Mesothelial cell of epicardium (in vitro differentiated cells): ENCODE measurements at places on chromosomes 3 and 15. TPM values are rescaled to one million over a fixed set of nuclear protein-coding genes. Genes with fewer than 3 reads are reported as not detected.
A peak's percentile ranks its signal among the peaks of the same experiment; 100 is the strongest.

DNA sequence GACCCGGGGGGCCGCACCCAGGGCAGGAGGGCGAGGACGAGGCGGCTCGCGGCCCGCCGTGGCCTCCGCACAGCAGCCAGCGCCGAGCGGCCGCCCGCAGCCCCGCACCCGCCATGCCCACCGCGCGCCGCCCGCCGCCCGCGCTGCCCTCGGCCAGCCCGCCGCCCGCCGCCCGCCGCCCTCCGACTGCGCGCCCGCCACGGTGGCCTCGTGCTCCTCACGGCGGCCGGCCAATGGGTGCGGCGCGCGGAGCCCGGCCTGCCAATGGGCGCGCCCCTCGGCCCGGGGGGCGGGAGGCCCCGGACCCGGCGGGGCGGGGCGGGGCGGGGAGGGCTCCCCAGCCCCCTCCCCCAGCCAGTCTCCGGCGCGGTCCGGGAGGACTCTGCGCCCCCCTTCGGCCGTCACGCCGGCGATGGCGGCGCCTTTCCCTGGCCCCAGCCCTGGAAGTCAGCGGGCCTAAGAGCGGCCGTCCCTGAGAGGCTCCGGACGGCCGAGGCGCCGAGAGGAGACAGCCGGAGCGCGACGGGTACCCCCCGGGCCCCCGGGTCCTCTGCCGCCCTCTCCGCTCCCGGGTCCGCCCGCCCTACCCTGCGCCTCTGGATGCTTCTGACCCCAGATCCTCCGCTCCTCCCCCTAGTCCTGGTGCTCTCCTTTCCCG, at the start of gene NT5DC2:
Gene NT5DC2, minus strand, starts transcription at position 235 of the 658 bp plus-strand sequence. Its CDS starts 120 bp downstream, at position 115.
- peak; percentile 77 for DNase-seq
- H3K4me1 ChIP-seq, result peaks cover 53% of the 10 kb centered on the region
- no peaks in the 10 kb centered on the region for H3K36me3 ChIP-seq

RAB6B gene
- 10.9 to 12.8 TPM (median 11.0 TPM) in 3 replicates for total RNA-seq

GRCh38 chr15:40498891-40499290, 28.1 kb downstream of the CHST14 start:
- H3K27me3 ChIP-seq, result peaks cover 17% of the 10 kb centered on the region
- no peak for DNase-seq
- H3K27ac ChIP-seq, result no peak overlapping the region
- peaks cover 5% of the 10 kb centered on the region for H3K4me1 ChIP-seq
- no peak overlapping the region for H3K4me3 ChIP-seq

DNA sequence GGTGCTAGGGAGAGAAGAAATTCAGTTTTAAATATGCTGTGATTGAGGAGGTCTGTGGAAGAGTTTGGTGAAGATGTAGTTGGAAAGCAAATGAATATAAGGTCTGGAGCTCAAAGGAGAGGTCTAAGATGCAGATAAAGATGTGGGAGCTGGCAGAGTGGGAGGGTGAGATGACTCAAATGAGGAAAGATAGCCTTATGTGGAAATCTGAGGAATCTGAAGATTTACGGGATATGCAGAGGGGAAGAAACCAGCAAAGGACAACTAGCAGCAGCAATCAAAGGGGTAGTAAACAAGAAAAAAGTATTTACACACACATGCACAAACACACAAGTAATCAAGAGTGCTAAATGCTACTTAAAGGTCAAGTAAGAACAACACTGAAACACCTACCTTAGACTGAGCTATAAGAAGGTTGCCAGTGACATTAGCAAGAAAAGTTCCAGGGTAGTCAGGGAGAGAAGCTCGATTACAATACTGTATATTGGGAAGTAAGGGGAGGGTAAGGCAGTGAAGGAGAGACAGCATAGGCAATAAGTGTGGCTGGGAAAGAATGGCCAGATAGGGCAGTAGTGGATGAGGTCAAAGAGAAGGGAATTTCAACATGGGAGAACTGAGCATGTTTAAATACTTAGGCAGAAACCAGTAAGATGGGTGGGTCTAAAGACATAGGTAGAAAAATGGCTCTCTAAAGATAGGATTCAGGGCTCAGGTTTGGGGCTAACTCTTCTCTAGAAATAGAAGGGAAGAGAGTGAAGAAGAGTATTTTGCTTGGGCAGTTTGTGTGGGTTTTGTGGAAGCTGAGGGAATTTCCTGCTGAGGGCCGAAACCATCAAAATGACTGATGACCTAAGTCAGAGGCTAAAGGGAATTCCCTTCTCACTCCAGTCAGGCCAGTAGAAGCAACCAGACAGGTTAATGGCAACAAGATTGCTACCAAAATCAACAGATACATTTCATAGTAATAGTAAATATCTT, 8.9 kb downstream of the CMTM6 start:
- peaks cover 8% of the 10 kb centered on the region for H3K4me1 ChIP-seq
- no peak overlapping the region for H3K4me3 ChIP-seq
- no peaks in the 10 kb centered on the region for H3K27me3 ChIP-seq
- no peak for DNase-seq

PPP1R2 gene
- total RNA-seq, result 27.4 to 31.3 TPM (median 30.2 TPM) in 3 replicates

XCR1 gene
- not detected in 3 replicates for total RNA-seq

GRCh38 chr3:78496501-78496900, 1271.3 kb downstream of the ROBO1 start:
- no peak overlapping the region for H3K4me3 ChIP-seq
- H3K27me3 ChIP-seq, result no peaks in the 10 kb centered on the region
- H3K4me1 ChIP-seq, result peaks cover 19% of the 10 kb centered on the region
- no peaks in the 10 kb centered on the region for H3K36me3 ChIP-seq
- no peak overlapping the region for H3K27ac ChIP-seq

GRCh38 chr3:129603991-129604749, 2.3 kb downstream of the PLXND1 start:
- H3K27me3 ChIP-seq, result peaks cover 33% of the 10 kb centered on the region
- H3K27ac ChIP-seq, result no peak overlapping the region
- H3K4me3 ChIP-seq, result peak overlapping the region; percentile 89

DNA sequence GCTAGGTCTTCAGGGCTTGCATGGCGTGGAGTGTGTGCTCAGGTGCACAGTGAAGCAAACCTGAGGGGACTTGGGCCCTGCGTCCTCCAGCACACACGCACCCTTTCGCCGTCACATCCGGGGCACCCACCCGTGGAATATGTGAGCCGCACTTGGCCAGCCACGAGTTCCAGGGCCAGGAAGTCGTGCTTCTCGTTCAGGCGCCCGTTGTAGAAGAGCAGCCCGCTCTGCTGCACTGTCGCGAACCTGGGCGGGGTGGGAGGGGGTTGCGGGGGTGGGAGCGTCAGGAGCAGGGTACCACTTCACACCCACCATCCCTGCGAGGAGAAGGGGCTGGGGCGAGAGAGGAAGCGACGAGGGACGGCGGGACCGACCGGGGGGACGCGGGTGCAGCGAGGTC, 7.1 kb downstream of the CELSR3 start:
- no peak for DNase-seq
- peaks cover 18% of the 10 kb centered on the region for H3K27me3 ChIP-seq
- H3K4me1 ChIP-seq, result no peaks in the 10 kb centered on the region
- peak overlapping the region; percentile 58 for H3K4me3 ChIP-seq

- DNase-seq, result no peak
- peak overlapping the region; percentile 15 for H3K4me3 ChIP-seq
- peaks cover 18% of the 10 kb centered on the region for H3K27me3 ChIP-seq
- no peaks in the 10 kb centered on the region for H3K36me3 ChIP-seq
These were observed 8.3 kb upstream of the MAP1A start for GRCh38 chr15:43508991-43509659.

GRCh38 chr3:165056510-165056909, 21.8 kb downstream of the SI start:
- no peaks in the 10 kb centered on the region for H3K36me3 ChIP-seq
- H3K27ac ChIP-seq, result no peak overlapping the region
- no peak overlapping the region for H3K4me3 ChIP-seq
- H3K27me3 ChIP-seq, result no peaks in the 10 kb centered on the region
- no peaks in the 10 kb centered on the region for H3K4me1 ChIP-seq
- no peak for DNase-seq

SKOR1 gene
- total RNA-seq, result 0.89 to 1.1 TPM (median 1.1 TPM) in 3 replicates

DNA sequence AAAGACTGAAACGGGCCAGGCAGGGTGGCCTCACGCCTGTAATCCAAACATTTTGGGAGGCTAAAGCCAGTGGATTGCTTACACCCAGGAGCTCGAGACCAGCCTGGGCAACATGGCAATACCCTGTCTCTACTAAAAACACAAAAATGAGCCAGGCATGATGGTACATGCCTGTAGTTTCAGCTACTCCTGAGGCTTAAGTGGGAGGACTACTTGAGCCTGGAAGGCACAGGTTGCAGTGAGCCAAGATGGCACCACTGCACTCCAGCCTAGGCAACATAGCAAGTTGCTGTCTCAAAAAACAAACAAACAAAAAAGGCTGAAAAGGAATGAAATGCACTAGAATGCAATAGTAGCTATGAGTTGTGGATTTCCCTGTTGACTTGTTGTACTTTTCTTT, 94.7 kb downstream of the STAG1 start:
- H3K27me3 ChIP-seq, result no peaks in the 10 kb centered on the region
- H3K4me3 ChIP-seq, result no peak overlapping the region
- H3K27ac ChIP-seq, result peak overlapping the region; percentile 39
- H3K4me1 ChIP-seq, result peaks cover 11% of the 10 kb centered on the region
- H3K36me3 ChIP-seq, result peaks cover 20% of the 10 kb centered on the region

TGM4 gene
- total RNA-seq, result 0.09 TPM in 1 of 3 replicates, not detected in the others

ZNF620 gene
- total RNA-seq, result 15.1 to 16.7 TPM (median 15.8 TPM) in 3 replicates

GRCh38 chr3:132488151-132488550, 70.8 kb downstream of the DNAJC13 start:
- H3K27me3 ChIP-seq, result no peaks in the 10 kb centered on the region
- no peak for DNase-seq
- no peak overlapping the region for H3K27ac ChIP-seq
- peaks cover 9% of the 10 kb centered on the region for H3K4me1 ChIP-seq

- peaks cover 2% of the 10 kb centered on the region for H3K36me3 ChIP-seq
- no peak overlapping the region for H3K27ac ChIP-seq
- H3K4me3 ChIP-seq, result no peak overlapping the region
- DNase-seq, result no peak
- H3K27me3 ChIP-seq, result no peaks in the 10 kb centered on the region
- peaks cover 30% of the 10 kb centered on the region for H3K4me1 ChIP-seq
These were observed 77.4 kb downstream of the MB21D2 start for GRCh38 chr3:192840143-192840836.

PLSCR2 gene
- total RNA-seq, result 0.31 TPM in 1 of 3 replicates, not detected in the others

CTXN2 gene
- 0.18 to 0.25 TPM in 2 of 3 replicates, not detected in the other for total RNA-seq

DNA sequence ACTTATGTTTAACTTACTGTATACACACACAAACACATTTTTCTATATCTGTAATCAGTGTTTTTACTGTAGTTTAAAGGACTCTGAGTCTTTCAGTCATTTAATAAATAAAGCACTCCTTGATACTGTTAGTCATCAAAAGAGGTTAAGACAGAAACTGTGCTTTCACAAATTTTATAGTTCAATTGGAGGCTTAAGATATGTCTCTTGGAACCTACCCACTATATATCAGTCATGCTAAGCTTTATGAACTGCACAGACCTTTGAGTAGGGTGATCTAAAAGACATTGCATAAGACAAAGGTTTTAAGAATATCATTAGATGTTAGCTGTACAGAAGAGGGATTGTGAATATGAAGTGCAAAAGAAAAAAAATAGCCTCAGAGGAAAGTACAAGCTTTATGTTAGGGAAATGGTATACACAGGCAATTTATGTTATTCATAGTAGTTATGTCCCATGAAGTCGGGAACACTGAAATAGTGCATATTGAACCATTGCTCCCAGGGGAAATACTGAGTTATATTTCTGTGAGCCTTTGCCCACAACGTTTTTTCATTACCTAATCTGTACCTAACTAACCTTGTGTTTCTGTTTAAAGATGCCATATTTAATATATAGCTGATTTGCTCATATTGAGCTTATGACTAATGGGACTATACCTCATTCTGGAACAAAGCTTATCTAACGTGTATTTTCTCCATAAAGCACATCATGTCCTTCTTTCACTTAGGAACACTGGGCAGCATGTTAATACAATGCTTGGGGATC, 19.7 kb downstream of the CHMP2B start:
- H3K4me3 ChIP-seq, result no peak overlapping the region
- H3K27ac ChIP-seq, result no peak overlapping the region
- H3K36me3 ChIP-seq, result peaks cover 27% of the 10 kb centered on the region
- no peak for DNase-seq
- no peaks in the 10 kb centered on the region for H3K4me1 ChIP-seq

GRCh38 chr3:54053211-54053610, 69.1 kb upstream of the CACNA2D3 start:
- H3K36me3 ChIP-seq, result no peaks in the 10 kb centered on the region
- no peak overlapping the region for H3K4me3 ChIP-seq
- peaks cover 2% of the 10 kb centered on the region for H3K27me3 ChIP-seq
- DNase-seq, result no peak
- no peak overlapping the region for H3K27ac ChIP-seq
- no peaks in the 10 kb centered on the region for H3K4me1 ChIP-seq

GRK7 gene
- total RNA-seq, result 0.11 TPM in 1 of 3 replicates, not detected in the others

IMPG2 gene
- 0.59 to 0.69 TPM (median 0.69 TPM) in 3 replicates for total RNA-seq

- no peak for DNase-seq
- peaks cover 8% of the 10 kb centered on the region for H3K4me1 ChIP-seq
- no peaks in the 10 kb centered on the region for H3K27me3 ChIP-seq
- H3K4me3 ChIP-seq, result no peak overlapping the region
These were observed 29.6 kb downstream of the PLSCR4 start for GRCh38 chr3:146221276-146221675.

DNA sequence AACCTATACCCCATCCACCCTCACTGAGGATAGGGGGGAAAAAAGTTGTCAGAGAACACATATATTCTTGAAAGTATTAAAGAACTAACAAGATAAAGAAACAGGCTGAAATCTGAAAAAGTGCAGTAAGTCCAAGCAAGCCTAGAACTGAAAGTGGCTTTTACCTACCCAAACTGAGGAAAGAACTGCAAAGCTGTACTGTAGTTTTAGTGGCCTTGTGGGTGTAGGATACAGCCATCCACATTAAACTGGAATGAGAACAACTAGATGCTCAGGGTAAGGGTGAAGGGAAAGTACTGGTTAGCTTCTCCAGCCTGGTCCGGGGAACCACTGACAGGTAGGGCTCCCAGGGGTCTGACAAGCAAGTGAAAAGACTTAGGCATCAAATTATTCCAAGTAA, 10.1 kb downstream of the UBP1 start:
- no peak overlapping the region for H3K27ac ChIP-seq
- peaks cover 27% of the 10 kb centered on the region for H3K4me1 ChIP-seq
- DNase-seq, result no peak
- H3K27me3 ChIP-seq, result no peaks in the 10 kb centered on the region
- peaks cover 2% of the 10 kb centered on the region for H3K36me3 ChIP-seq

DNA sequence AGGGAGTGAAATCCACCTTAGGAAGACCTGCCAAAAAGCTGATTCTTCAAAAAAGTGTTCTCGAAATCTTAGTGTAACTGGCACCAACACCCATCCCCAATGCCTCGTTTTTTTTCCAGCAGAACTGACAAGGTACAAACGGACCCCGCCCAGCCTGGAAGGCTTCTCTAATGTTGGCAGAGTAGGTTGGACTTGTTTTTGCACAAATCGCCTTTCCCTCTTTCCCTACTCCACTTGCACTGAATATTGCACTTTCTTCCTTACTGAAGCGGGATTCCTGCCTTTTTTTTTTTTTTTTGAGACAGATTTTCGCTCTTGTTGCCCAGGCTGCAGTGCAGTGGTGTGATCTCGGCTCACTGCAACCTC, 544 bp upstream of the TIMMDC1 start:
- peaks cover 25% of the 10 kb centered on the region for H3K4me1 ChIP-seq
- no peaks in the 10 kb centered on the region for H3K36me3 ChIP-seq
- peak overlapping the region; percentile 99 for H3K27ac ChIP-seq
- H3K4me3 ChIP-seq, result peak overlapping the region; percentile 99
- peak; percentile 43 for DNase-seq
- H3K27me3 ChIP-seq, result no peaks in the 10 kb centered on the region
